ENCODE measurements at places on chromosomes 2 and 18.

DNA sequence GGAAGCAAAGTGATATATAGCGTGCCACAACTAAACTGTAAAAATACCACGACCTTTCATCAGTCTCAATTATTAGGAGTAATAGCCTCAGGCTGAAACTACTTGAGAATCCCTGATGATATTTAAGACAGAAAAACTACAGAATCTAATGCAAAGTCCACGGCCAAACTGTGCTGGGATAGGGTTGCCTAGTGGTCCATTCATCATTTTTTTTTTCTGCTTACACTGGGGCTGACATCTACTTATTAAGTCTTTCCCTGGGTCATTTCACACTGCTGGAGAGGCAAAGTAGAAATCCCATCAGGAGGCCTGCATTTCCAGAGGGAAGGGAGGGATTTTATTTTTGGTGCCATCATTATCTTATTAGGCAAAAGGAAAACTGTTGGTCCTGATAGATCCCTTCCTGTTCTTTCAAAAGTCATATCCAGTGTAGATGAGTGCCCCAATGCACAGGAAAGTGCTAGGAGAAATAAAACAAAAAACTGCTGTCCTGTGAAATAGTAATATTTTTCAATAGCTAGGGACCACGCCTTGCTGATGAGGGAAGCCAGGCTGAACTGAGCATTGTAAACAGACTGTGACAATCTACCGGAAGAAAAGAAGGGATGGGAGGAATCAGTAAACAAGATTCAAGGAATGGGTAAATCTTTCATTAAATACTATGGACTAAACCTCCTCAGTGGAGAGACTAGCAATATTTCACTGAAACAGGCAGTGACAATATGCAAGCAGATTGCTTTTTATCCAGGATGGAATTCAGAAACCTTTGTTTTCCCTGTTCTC lies 644.3 kb downstream of the IRS1 start:
- DNase-seq, result no peak

GRCh38 chr2:201806442-201807170 lies at the start of gene CDK15:
TSS of gene CDK15 (plus strand) at chr2:201806537. CDS start at chr2:201806665, 128 bp downstream.
- DNase-seq, result no peak

DNA sequence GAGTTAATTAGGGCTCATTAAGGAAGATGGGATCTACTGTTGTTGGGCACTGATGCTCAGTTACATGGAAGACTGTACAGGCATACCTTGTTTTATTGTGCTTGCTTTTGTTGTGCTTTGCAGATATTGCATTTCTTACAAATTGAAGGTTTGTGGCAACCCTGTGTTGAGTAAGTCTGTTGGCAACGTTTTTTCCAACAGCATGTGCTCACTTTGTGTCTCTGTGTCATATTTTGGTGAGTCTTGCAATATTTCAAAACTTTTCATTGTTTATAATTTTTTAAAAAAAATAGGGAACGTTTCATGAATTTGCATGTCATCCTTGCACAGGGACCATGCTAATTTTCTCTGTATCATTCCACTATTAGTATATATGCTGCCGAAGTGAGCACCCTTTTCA lies 15.6 kb downstream of the PHLPP1 start:
- DNase-seq, result no peak

GRCh38 chr2:70832386-70832785 lies 3.2 kb downstream of the CD207 start:
- DNase-seq, result no peak

- DNase-seq, result no peak
Observed at GRCh38 chr2:163626639-163627109, 109.1 kb downstream of the FIGN start.

GRCh38 chr2:26969077-26969844 lies 1.2 kb upstream of the MAPRE3 start:
- DNase-seq, result no peak

DNA sequence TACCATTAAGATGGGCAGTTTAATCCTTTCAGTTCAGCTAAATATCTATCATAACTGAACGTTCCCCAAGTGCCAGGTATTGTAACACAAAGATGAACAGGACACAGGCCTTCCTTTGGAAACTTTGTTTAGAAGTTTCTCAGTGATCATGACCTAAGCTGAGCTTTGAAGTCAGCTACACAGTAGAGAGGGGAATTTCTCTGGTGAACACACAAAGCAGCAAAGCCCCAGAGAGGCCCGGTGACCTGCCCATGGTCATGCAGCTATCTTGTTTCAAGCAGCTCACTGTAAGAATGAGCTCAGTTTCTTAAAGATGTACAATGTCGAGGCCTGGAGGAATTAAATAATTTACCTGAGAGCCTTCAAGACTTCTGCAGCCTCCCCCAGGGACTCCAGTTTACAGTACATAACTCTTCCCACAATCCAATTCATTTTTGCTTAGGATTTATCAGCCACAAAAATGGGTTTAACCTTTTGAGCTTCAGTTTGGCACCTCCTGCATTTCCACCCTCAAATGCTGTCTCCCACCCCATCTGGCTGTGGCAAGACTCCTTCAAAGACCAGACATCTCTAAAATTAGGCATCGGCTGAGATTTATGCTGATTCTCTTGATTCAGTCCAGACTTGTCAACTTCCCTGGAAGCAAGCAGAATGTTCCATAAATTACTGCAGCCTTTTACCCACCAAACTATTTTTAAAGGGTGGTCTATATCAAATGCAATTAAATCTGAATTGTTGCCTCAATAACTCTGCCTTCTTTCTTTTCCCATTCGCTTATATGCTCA lies 325.6 kb downstream of the TXNL1 start:
- no peak for DNase-seq

DNA sequence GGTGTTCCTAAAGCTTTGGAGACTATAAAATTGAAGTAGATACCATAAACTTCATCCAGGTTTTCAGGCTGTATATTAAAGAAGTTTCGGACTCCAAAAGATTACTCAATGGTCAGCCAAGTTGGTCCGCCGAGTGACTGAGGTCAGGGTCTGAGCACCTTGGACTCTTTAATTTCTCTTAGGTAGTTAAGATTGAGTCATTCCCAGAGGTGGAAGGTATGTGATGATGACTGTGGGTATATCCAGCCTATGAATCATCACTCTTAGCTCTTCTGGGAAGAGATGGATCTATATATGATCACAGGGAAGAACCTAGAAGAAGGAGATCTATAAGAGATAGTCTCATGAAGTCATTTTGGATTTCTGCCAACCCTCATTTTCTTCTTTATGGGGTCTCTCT lies 3.3 kb downstream of the ITGA6 start:
- DNase-seq, result no peak

GRCh38 chr2:128392207-128392606 lies 73.5 kb upstream of the HS6ST1 start:
- DNase-seq, result no peak

GRCh38 chr2:236955521-236956030 lies 130.1 kb upstream of the COPS8 start:
- no peak for DNase-seq

DNA sequence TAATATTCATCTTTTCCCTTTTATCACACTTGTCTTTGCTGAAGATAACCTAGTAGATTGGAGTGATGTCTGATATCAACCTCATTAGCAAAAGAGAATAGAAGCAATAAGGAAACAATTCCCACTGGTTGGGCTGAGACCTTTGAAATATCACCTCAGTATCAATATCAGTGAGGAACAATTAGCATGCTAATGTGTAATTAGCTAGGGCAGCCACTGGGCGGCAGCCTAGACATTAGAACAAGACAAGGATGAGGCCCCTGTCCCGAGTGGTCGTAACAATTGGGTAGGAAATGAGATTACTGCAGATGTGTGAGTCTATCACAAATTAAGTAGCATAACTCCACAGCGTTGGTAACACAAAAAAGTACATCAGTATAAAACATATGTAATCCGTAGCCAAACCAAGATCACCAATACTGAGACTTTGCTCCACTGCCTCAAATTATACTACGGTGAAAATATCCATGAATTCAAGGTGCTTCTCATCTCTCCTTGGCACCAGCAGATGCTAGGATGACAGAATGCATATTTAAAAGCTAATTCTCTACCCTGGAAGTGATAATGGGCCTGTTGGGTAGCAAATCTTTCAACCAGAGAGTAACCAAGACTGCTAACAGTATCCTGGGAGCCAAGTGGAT lies 99.1 kb downstream of the ALPK2 start:
- DNase-seq, result peak; percentile 72

DNA sequence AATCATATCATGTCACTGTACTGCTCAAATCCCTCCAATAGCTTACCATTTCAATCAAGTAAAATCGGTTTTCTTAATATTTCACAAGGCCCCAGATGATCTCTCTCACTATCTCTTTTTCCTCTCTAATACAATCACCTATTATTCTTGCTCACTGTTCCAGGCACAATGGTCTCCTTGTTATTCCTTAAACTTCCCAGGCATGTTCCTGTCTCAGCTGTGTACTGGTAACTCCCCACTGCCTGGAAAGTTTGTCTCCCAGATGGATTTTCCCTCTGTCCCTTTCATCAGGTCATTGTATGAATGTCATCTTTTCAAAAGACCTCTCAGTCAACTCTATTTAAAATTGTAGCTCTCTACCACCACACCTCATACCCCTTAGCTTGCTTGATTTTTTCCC lies 30.7 kb upstream of the FANCL start:
- DNase-seq, result no peak

DNA sequence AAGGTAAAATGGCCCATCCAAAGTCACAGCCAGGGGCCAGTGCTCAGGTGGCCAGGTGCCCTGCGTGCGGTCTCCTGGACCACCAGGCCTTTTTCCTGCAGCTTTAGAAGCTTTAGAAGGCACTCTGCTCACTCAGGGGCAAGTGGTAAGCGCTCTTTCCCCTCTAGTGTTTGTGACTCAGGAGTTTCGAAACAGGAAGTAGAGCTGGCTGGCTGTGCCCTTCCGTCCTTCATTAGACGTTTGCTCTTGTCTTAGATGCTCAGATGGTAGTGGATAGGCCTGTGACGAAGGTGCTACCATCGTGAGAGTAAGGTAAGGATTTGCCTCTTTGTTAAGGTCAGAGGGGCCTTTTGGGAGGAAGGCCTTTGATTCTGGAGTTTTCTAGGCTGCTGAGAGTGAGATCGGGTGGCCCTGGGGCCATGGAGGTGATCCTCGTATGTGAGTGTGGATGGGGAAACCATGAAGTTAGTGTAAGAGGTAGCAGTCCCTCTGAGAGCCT lies at the start of gene CASP8:
Gene CASP8, plus strand, starts transcription at position 235 of the 499 bp plus-strand sequence. CDS start 5,951 bp downstream, outside the sequence.
- peak; percentile 48 for DNase-seq

DNA sequence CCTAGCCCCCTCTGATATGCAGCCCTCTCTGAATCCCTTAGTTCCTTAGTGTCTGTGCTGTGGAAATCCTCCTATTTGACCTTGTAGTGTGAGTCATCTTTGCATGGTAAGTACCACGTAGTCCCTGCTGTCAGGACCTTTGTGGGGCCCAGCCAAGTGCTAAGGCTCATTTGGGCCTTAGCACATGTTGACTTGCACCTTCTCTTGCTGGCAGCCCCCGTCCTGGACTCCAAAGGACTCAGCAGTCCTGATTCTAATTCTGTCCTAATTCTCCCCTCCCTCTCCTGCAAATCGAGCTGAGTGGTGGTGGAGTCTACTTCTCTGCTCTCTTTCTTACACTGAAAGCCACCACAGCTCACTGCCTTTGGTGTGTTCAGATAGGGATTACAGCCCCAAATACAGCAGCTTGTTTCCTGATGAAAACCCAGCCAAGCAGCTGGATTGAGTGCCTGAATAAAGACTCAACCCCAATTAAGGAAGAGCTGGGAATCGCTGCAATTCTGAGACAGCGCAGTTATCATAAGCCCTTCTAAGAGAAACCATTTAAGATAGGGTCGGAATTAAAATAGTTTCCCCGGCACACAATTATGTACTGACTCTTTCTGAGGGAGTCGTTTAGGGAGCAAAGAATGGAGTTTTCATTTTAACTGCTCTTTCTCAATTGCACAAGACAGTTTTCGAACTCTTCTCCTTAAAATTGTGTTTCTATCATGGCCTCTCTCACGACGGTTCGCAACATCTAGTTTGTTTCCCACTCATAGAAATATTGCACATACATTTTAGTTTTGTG lies 215.6 kb upstream of the TNP1 start:
- DNase-seq, result no peak

DNA sequence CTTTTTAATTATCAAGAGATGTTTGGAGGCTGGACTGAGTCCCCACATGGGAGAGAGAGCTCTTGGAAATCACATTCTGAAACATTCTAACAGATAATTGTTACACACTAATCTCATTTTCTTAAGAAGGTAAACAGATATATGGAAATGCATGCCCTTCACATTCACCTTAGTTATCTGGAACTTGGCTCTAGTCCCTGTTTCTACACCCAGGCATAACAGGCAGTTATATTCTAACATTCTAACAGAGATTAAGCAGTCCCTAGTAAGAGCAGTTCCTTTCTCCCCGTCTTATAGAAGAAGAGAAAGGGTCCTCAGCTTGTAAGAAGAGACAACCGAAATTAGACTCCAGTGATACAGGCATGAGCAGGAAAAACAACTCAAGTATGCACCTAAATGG lies 385.4 kb downstream of the SOX11 start:
- no peak for DNase-seq

GRCh38 chr2:86825036-86825692 lies 34.5 kb upstream of the CD8A start:
- DNase-seq, result no peak

GRCh38 chr2:55038428-55038827 lies 11.8 kb downstream of the RTN4 start:
- no peak for DNase-seq

GRCh38 chr2:207854484-207855440 lies 85.1 kb upstream of the FZD5 start:
- DNase-seq, result no peak

- peak; percentile 62 for DNase-seq
Observed at GRCh38 chr2:221517696-221518151, 54.4 kb downstream of the EPHA4 start.

- DNase-seq, result no peak
Observed at GRCh38 chr2:159232456-159233170, 53.9 kb downstream of the WDSUB1 start.

GRCh38 chr18:60090170-60090569 lies 190.4 kb downstream of the PMAIP1 start:
- DNase-seq, result no peak

GRCh38 chr2:73063909-73064875 lies 7.3 kb downstream of the SFXN5 start:
- DNase-seq, result no peak

DNA sequence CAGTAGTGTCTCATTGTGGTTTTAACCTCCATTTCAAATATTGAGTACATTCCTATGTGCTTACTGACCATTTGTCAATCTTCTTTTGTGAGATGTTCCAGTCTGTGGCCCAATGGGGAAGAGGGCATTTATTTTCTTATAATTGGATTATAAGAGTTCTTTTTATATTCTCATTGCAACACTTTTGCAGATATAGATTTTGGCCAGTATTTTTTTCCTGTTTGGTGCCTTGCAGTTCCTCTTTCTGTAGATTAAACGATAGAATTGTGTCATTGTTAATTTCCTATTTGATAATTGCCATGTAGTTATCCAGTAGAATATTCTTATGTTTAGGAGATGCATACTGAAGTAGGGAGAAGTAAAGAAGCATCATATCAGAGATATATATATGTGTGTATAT lies 56.4 kb upstream of the CYTIP start:
- DNase-seq, result no peak

- no peak for DNase-seq
Observed at GRCh38 chr2:156158808-156159207, 173.7 kb downstream of the NR4A2 start.

GRCh38 chr2:219512524-219513216 lies 1.6 kb upstream of the ASIC4 start:
- no peak for DNase-seq

Measured in stimulated activated CD4-positive, alpha-beta T cell treated with anti-CD3 and anti-CD28 coated beads, Interleukin-2, amount 100 ng/mL, for 24 hours (primary cell).